Colonic mucosa (tissue), 4 donors: ENCODE measurements at places on chromosomes 6 and 20. TPM values are rescaled to one million over a fixed set of nuclear protein-coding genes. Genes with fewer than 3 reads are reported as not detected.

The HLA-DRB1 gene
- 39.3 TPM for total RNA-seq

DNA sequence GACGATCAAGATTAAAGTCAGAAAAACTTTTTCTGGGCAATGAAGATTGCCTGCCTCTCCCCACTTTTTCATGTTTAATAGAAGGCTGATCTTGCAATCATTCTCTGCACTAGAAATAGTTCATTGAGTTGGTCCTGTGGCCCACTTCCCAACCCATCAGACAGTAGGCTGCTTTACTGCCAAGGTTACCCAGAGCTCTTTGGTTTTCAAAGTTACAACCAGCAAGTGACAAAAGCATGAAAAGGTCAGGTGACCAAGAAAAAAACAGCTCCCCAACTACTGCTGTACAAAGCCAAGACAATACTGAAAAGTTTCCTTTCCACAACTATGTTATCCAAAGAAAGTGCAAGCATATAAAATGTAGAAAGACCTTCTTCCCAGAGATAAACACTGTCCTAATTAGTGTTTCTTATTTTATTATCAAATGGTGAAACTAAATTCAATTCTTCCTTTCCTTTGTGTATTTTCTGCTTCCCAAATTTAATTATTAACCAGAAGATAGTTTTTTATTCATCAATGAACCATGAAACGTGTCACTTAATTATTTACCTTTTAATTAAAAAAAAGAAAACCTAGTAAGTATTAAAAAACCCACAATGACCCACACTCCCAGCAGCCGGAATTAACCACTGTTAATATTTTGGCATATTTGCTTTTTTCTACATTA is 16.6 kb downstream of the DNAAF9 start:
- no peaks in the 10 kb centered on the region for H3K27me3 ChIP-seq
- no peaks in the 10 kb centered on the region for H3K4me1 ChIP-seq
- no peak overlapping the region for H3K27ac ChIP-seq
- no peak overlapping the region for H3K4me3 ChIP-seq
- H3K36me3 ChIP-seq = no peaks in the 10 kb centered on the region

The CFAP61 gene
- not detected for total RNA-seq

GRCh38 chr6:133230052-133230451 is 11.1 kb upstream of the EYA4 start:
- no peaks in the 10 kb centered on the region for H3K4me1 ChIP-seq
- H3K4me3 ChIP-seq = no peak overlapping the region
- no peaks in the 10 kb centered on the region for H3K27me3 ChIP-seq

DNA sequence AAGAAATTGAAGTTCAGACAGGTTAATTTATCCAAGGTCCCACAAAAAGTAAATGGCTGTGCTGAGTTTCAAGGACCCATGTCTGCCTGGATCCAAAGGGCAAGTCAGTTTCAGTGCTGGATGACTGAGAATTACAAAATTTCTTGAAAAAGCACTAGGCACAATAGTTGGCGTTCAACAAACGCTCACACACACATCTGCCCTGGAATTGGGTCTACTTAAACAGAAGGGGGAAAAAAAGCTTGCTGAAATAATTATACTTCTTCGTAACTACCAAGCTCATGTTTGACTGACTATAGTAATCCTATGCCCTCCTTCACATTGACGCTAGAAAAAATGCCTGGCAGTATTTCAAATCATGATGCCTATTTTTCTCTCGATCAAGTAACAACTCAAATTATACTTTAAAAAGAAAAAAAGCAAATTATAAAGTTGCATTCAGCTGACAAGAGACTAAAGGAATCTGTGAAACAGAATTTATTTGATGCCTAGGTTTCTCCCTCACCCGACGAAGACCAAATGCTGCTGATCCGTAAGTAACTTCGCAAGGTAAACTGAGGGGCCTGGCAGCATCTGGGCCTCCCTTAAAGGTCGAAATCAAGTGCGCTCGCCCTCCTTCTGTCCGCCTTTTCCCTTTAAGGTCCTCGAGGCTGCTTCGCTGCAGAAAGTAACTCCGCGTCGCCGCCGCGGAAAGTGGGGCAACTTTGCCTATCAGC is 650 bp upstream of the CD2AP start:
- no peaks in the 10 kb centered on the region for H3K4me1 ChIP-seq
- peak overlapping the region; percentile 98 for H3K27ac ChIP-seq
- no peak for DNase-seq
- no peaks in the 10 kb centered on the region for H3K36me3 ChIP-seq
- H3K27me3 ChIP-seq = no peaks in the 10 kb centered on the region

GRCh38 chr6:143615785-143616184 is 62.0 kb upstream of the PHACTR2 start:
- H3K4me3 ChIP-seq = no peak overlapping the region
- no peaks in the 10 kb centered on the region for H3K36me3 ChIP-seq
- H3K4me1 ChIP-seq = no peaks in the 10 kb centered on the region
- H3K27ac ChIP-seq = no peak overlapping the region

The KHDC1L gene
- not detected for total RNA-seq

DNA sequence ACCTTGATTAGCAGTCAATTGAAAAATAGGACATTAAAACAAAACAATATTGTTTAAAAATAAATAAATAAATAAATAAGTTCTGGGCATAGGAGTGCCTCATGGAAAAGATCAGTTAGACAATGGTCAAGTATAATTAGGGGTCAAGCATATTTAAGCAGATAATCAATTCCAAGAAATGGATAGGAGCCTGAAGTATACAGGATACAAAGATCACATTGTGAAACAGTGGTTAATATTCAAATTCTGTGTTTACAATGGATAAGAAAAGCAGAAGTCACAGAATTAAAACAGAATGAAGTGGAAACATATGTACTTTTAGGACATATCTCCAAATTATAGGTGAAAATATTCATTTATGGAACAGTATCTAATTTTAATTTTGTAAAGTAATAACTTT is 1028.6 kb upstream of the CITED2 start:
- H3K27ac ChIP-seq = no peak overlapping the region
- DNase-seq = no peak
- no peaks in the 10 kb centered on the region for H3K27me3 ChIP-seq
- no peaks in the 10 kb centered on the region for H3K36me3 ChIP-seq
- no peak overlapping the region for H3K4me3 ChIP-seq
- H3K4me1 ChIP-seq = no peaks in the 10 kb centered on the region

The CRISP3 gene
- not detected for total RNA-seq

GRCh38 chr6:24493945-24494820 is 586 bp upstream of the ALDH5A1 start:
- peak overlapping the region; percentile 66 for H3K4me3 ChIP-seq
- no peaks in the 10 kb centered on the region for H3K27me3 ChIP-seq
- H3K4me1 ChIP-seq = peaks cover 9% of the 10 kb centered on the region
- no peaks in the 10 kb centered on the region for H3K36me3 ChIP-seq

The KCTD20 gene
- 23.8 TPM for total RNA-seq

The MLN gene
- not detected for total RNA-seq

The HEY2 gene
- total RNA-seq = 0.37 TPM

GRCh38 chr6:34673064-34673463 is 23.5 kb downstream of the ILRUN start:
- peaks cover 9% of the 10 kb centered on the region for H3K4me1 ChIP-seq
- H3K36me3 ChIP-seq = no peaks in the 10 kb centered on the region
- no peaks in the 10 kb centered on the region for H3K27me3 ChIP-seq
- H3K27ac ChIP-seq = peak overlapping the region; percentile 56
- DNase-seq = no peak
- H3K4me3 ChIP-seq = no peak overlapping the region

DNA sequence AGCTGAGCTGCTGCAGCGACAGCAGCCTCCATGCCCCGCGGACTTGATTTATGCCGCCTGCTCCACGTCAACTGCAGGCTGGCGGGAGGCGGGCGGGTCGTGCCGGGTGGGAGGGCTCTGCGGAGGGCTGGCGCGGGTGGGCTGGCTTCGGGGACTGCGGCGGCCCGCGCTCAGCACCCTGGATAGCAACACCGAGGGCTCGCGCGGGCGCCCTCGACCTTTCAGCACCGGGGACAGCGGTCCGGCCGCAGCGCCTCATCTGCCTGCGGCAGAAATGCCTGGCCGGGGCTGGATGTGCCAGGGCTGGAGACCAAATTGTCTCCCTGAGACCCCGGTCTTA is 792 bp downstream of the SNAP25 start:
- no peak overlapping the region for H3K4me3 ChIP-seq
- no peaks in the 10 kb centered on the region for H3K4me1 ChIP-seq
- peak; percentile 62 for DNase-seq
- H3K27me3 ChIP-seq = peaks cover 14% of the 10 kb centered on the region
- H3K27ac ChIP-seq = no peak overlapping the region

The REM1 gene
- 0.32 TPM for total RNA-seq

The HDGFL1 gene
- total RNA-seq = not detected

DNA sequence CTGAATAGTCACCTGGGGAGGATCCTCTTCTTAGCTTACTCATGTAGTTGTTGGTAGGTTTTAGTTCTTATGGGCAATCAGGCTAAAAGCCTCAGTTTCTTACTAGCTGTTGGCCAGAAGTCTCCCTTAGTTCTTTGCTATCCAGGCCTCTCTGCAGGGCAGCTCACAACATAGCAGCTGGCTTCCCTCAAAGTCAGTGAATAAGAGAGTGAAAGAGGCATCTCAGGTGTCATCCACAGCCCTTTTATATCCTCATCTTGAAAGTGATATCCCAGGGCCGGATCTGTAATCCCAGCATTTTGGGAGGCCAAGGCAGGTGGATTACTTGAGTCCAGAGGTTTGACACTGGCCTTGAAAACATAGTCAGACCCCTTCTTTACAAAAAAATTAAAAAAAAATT is 42.1 kb upstream of the FOXA2 start:
- no peaks in the 10 kb centered on the region for H3K36me3 ChIP-seq
- no peaks in the 10 kb centered on the region for H3K4me1 ChIP-seq
- no peak overlapping the region for H3K27ac ChIP-seq
- no peak overlapping the region for H3K4me3 ChIP-seq
- DNase-seq = no peak

- no peak overlapping the region for H3K4me3 ChIP-seq
- no peaks in the 10 kb centered on the region for H3K4me1 ChIP-seq
- H3K27me3 ChIP-seq = no peaks in the 10 kb centered on the region
- H3K36me3 ChIP-seq = no peaks in the 10 kb centered on the region
Measured at GRCh38 chr6:54072635-54073313, 38.5 kb upstream of the MLIP start.

- no peak overlapping the region for H3K4me3 ChIP-seq
- no peak overlapping the region for H3K27ac ChIP-seq
- DNase-seq = no peak
- no peaks in the 10 kb centered on the region for H3K27me3 ChIP-seq
- no peaks in the 10 kb centered on the region for H3K4me1 ChIP-seq
Measured at GRCh38 chr6:160883999-160884398, 107.6 kb upstream of the MAP3K4 start.

GRCh38 chr6:137076277-137077068 is 31.7 kb upstream of the IL20RA start:
- no peaks in the 10 kb centered on the region for H3K27me3 ChIP-seq
- H3K4me3 ChIP-seq = no peak overlapping the region
- H3K36me3 ChIP-seq = no peaks in the 10 kb centered on the region
- DNase-seq = peak; percentile 81

DNA sequence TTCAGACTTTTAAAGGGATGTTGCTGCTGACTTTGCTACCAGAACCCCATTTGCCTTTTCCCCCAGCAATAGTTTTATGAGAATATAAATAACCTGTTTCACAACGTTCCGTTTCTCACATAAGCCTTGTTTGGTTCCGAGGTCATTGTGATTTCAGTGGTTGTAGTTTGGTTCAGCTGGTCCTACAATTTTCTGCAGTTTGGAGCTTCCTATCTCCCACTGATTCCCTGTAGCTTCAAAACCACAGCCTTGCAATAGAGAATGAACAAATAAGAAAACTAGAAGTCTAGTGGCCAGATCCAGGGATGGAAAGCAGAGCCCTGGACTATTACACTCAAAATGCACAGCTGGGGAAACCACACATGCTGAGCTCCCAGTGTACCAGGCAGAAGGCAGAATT is 24.1 kb upstream of the SH3BGRL2 start:
- no peak overlapping the region for H3K4me3 ChIP-seq
- H3K4me1 ChIP-seq = peaks cover 10% of the 10 kb centered on the region
- peak overlapping the region; percentile 65 for H3K27ac ChIP-seq
- H3K27me3 ChIP-seq = no peaks in the 10 kb centered on the region
- DNase-seq = no peak
- no peaks in the 10 kb centered on the region for H3K36me3 ChIP-seq

DNA sequence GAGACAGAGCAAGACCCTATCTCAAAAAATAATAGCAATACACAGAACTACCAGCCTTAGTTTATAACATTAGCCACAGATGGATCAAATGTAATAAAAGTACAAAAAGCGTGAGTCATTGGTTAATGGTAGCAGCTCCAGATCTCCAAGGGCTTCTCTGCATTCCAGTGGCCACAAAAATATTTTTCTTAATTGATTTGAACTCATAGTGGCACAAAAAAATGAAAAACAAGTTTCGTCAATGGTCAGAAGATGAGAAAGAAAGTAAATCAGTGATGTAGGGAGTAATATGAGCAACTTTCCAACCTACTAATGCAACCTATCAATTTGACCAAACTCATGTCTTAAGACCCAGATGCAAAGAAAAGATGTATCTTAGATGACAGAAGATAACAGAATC is 79.6 kb downstream of the CEP57L1 start:
- no peak overlapping the region for H3K27ac ChIP-seq
- no peaks in the 10 kb centered on the region for H3K27me3 ChIP-seq
- H3K4me3 ChIP-seq = no peak overlapping the region
- H3K4me1 ChIP-seq = no peaks in the 10 kb centered on the region
- no peaks in the 10 kb centered on the region for H3K36me3 ChIP-seq

DNA sequence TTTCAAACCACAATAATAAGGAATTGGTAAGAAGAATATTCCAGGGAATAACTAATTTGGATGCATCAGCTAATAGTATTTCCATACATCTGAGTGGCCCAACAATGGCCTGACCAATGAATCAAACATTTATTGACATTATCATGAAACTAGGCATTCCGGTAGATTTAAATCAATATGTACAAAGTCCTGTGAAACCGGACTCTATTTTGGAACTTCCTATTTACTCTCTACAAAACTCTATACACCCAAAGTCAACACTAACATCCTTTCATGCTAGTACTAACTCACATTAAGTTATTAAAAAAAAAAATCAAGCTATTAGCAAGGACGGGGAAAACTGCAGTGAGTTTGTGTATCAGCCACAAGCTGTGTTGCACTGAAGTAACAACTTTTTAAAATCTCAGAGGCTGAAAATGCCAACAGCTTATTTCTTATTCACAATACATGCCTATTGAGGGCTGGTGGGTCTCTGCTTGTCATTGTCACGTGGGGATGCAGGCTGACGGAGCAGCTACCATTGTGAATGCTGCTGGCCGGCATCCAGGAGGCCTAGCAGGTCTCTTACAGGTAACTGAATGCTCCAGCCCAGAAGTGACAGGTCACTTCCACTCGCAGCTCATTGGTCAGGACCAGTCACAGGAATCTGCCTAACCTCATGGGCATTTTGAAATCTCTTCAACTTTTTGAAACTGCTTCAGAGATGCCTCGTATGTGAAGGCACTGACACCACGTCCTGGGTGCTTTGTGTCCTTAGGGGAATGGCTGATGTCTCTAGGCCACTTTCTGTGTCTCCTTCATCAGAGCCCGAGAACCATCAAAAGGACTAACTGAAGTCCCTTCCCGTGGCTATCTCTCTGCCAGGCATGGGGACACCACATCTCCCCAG is 76.3 kb downstream of the SLC22A23 start:
- H3K4me1 ChIP-seq = peaks cover 10% of the 10 kb centered on the region
- H3K36me3 ChIP-seq = no peaks in the 10 kb centered on the region
- no peaks in the 10 kb centered on the region for H3K27me3 ChIP-seq
- peak overlapping the region; percentile 56 for H3K27ac ChIP-seq
- no peak for DNase-seq

GRCh38 chr6:6678811-6679210 is 90.3 kb downstream of the LY86 start:
- peak; percentile 64 for DNase-seq
- no peak overlapping the region for H3K4me3 ChIP-seq
- H3K4me1 ChIP-seq = peaks cover 12% of the 10 kb centered on the region
- H3K36me3 ChIP-seq = no peaks in the 10 kb centered on the region
- H3K27me3 ChIP-seq = no peaks in the 10 kb centered on the region
- H3K27ac ChIP-seq = peak overlapping the region; percentile 64

The AVP gene
- total RNA-seq = not detected
